NCI-H1417 treated with DMSO at 0.1 percent for 48 hours (cell line): ENCODE measurements at places on chromosomes 7 and 10.

GRCh38 chr7:155692317-155692716 lies 47.9 kb downstream of the RBM33 start:
- no peak for DNase-seq

GRCh38 chr7:38021892-38022291 lies 101.5 kb downstream of the EPDR1 start:
- no peak for DNase-seq

DNA sequence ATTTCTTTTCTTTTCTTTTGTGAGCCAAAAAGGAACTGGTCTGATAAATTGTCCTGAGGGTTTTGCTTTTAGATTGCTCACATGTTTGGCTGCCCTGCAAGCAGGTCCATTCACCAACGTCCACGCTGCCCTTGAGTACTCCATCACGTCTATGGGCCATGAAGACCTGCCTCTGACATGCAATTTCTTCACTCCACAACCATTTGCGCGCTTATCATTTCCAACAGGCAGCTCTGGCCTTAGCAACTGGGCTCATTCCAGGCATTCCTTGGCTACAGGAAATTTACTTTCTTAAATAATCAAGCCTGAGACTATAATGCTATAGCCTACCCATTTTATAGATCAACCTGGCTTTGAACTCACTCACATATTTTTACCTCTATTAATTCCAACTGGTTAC lies 408.3 kb upstream of the C7orf33 start:
- DNase-seq: no peak

GRCh38 chr10:65827359-65827758 lies 1098.5 kb upstream of the LRRTM3 start:
- no peak for DNase-seq

GRCh38 chr10:130138479-130138866 lies 2.3 kb downstream of the GLRX3 start:
- DNase-seq: no peak

DNA sequence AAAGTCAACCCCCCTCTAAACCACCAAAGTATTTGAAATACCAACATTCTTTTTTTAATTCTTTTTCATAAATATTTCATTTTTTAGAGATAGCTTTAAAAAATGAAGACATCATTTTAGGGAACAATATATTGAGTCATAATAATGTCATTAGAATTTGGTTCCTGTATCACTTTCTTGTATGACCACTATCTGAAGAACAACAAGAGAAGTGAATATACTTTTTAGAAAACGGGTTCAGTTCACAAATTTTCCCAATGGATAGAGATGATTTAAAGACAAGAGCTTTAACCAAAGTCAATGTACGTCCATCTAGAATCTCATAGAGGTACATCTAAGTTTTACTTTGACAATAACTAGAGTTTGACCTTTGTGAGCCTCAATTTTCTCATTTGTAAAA lies 48.2 kb downstream of the CUBN start:
- DNase-seq: no peak

- DNase-seq: no peak
Measured at GRCh38 chr10:57420881-57421280, 846.8 kb downstream of the IPMK start.

GRCh38 chr10:122786269-122786668 lies 59.4 kb downstream of the CUZD1 start:
- no peak for DNase-seq

DNA sequence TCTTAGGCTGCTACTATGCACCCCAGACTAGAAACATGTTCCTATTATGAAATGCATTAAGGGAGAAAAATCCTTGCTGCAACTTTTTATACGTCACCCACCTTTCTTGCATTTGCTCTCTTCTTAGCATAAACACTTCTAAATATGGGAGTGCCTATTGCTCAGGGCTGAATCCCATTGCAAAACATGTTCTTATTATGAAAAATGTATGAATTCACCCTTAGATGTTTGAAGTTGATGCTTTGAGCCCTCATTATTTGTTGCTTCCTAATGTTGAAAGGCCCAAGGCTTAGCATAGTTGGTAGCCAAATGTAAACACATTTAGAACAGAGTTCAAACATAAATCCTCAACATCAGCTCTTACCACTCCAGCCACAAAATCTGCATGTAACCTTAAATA lies 52.8 kb downstream of the BMPER start:
- DNase-seq: no peak

GRCh38 chr7:30977896-30978564 lies 14.3 kb downstream of the GHRHR start:
- DNase-seq: no peak

DNA sequence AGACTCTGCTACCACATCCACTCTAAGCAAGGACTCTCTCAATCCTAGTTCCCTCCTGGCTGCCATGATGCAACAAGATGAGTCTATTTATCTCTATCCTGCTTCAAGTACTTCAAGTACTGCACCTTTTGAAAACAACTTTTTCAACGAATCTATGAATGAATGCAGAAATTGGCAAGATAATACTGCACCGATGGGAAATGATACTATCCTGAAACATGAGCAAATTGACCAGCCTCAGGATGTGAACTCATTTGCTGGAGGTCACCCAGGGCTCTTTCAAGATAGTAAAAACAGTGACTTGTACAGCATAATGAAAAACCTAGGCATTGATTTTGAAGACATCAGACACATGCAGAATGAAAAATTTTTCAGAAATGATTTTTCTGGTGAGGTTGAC lies 40.7 kb downstream of the AHR start:
- no peak for DNase-seq

DNA sequence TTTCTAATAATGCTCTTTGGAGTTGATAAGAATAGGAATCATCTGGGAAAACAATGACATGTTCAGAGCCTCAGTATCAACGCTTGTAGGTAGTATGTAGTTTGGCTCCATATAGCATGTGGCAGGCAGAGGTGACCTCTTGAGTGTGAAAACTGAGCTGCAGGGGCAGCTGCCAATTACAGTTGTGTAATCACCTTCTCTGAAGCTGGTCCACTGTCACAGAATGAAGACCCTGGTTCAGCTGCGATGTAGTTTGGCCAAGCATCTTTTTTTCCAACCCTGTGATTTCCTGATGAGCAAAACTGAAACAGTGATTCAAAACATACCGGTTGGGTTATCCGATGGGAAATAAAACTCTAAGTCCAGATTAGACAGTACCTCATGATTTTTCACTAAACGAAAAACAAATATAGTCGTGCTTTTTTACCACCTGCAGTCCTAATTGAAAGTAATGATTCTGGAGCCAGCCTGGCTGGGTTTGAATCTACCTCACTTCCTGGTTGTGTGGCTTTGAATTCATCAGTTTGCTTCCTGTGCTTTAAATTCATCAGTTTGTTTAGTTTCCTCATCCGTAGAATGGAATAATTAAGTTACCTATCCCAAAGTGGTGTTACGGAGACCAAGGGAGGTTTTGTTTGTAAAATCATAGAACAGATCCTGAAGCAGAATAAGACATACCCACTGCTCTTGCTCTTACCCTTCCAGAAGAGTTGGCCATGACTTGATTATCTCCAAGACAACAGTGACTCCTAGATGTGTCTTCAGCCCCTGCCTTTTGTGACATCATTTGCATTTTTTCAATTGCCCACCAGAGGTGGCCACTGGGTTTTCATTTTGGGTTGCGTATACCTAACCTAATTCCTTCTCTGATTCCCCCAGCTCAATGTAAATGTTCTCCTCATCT lies 87.4 kb downstream of the CELF2 start:
- no peak for DNase-seq

DNA sequence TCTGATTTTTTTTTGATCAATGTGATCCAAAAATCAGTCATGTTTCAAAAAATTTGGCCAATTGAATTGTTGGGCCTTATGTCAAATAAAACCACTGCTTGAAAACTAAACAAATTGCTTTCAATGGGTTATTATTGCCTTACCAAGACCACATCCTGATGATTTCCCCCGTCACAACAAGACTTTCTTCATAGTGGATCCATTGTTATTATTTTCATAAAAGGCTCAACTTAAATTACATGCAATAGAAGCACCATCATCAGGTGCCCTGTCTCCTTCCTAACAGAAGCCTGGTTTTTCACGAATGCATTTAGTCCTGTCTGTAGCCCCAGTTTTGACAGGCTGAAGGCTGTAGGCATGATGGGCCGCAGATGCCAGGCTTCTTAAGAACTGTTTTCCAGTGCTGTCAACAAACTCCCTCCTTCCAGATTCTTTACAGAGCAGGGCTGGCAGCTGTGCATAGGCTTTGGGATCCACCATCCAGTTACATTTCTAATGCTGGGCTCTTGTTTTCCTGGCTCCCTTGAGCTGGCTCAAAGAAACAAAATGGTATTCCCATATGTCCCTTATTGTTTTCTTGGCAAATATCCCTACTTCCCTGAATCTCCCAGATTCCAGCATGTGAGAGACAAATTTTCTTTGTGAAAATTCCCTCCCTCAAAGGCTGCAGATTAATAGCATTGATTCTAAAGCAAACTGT lies 302.0 kb downstream of the TWIST1 start:
- no peak for DNase-seq

- DNase-seq: no peak
Measured at GRCh38 chr10:3048119-3049019, 19.0 kb upstream of the PFKP start.

GRCh38 chr10:95408148-95408960 lies 117.6 kb upstream of the PDLIM1 start:
- DNase-seq: no peak

- DNase-seq: no peak
Measured at GRCh38 chr10:114648368-114648767, 9.7 kb downstream of the ABLIM1 start.

DNA sequence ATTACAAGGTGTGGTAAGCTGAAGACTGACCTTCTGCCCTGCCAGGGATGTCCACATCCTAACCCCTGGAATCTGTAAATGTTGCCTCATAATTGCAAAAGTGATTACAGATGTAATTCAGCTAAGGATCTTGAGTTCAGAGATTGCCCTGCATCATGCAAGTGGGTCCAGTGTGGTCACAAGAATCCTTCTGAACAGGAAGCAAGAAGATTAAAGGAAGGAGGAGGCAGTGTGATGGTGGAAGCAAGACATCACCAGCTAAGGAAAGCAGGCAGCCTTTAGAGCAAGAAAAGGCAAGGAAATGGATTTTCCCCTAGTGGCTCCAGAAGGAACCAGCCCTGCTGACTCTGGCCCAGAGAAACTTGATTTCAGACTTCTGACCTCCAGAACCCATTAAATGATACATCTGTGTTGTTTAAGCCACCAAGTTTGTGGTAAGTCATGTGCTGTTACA lies 78.1 kb downstream of the USP6NL start:
- no peak for DNase-seq

DNA sequence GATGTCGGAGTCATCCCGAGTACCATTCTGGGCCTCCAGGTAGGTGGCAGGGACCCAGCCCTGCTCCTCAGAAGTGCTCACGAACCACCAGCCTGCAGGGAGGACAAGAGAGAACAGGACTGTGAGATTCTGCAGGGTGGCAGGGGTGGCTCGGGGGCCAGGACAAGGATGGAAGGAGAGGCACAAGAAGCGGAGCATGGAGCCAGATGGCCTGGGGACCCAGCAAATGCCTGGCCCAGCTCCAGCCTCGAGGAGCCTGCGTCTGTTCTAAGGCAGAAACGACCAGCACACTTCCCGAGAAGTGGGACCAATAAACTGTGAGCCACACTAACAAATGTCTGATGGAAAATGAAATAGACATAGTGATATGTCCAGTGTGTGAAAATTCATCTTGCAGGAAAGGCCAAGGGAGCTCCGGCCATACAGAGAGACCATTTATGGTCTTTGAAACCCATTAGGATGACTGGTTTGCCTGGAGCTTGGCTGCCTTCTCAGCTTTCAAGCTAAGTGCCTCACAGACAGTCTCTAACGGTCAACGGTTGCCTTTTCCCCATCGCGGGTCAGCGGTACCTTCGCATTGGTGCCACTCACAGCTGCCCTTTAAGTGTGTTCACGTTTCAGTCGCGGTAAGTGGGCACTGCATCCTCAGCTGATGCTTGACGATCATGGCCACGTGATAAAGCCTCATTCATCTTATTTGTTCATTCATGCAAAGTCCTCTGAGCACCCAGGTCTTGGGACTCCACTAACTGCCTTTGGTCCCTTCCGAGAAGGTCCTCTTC lies 133.8 kb downstream of the NEURL1 start:
- no peak for DNase-seq

DNA sequence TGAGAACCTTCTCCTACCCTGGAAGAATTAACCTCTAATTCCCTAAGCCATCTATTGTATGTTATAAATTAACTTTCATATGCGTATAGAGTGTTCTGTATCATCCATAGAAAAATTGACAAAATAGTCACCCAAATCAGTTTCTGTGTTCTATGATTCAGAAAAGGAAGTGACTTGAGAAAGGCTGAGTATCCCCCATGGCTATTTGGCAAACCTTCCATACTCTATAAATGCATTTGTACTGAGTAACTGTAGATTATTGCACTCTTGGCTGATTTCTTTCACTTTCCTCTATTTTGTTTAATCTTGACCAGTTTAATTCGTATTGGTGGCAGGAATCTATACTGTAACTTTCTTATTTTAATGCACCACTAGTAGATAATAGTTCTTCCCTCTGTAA lies 182.2 kb downstream of the HTR7 start:
- no peak for DNase-seq

GRCh38 chr7:152956006-152956405 lies 196.5 kb downstream of the ACTR3B start:
- DNase-seq: no peak

DNA sequence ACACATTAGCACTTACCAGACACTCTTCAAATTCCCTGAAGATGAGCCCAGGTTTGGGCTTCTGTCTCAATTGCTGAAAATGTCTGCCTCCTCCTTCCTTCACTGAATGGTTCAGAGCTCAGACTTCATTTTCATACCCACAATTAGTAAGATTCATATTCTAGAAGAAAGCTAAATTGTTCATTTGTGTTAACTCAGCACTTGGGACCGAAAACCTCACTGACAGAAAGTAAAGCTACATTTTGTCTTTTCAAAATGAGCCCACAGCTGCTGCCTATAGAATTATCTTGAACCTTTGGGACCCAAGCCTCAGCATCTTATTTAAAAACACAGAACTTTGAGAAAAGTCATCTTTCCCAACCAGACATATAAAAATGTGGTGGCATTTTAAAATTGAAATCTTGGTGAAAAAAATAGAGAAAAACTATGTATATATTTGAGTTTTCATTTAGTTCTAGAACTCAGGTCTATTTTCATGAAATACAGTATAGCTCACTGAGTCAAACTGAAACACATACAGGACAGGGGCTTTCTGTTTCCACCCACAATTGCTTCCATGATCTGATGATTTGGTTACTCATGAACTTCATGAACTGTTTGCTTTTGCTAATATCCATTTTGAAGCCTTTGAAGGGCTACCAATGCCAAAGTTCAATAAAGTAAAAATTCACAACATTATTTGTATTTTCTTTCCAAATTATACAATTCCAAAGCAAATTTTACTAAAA lies 119.1 kb upstream of the PFKP start:
- no peak for DNase-seq

- DNase-seq: no peak
Measured at GRCh38 chr10:53025172-53025711, 252.7 kb upstream of the MBL2 start.

GRCh38 chr7:135334830-135335543 lies 101.3 kb downstream of the STRA8 start:
- no peak for DNase-seq

DNA sequence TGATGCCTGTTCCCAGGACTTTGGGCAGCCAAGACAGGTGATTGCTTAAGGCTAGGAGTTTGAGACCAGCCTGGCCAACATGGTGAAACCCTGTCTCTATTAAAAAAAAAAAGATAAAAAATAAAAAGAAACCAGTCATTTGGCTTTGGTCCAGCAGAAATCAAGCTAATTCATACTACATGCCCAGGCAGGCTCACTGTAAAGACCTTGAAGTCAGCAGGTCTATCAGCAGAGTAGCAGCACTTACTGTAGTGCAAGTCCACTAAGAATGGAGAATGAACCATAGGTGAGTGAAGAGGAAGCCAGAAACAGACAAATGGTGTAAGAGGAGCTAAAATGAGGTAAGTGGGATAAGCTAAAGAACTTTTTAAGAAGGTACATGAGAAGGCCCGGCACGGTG lies 24.7 kb downstream of the PSPH start:
- DNase-seq: no peak
